NCI-H748 treated with DMSO at 0.1 percent for 48 hours (cell line): ENCODE measurements at places on chromosomes 16 and 17.

DNA sequence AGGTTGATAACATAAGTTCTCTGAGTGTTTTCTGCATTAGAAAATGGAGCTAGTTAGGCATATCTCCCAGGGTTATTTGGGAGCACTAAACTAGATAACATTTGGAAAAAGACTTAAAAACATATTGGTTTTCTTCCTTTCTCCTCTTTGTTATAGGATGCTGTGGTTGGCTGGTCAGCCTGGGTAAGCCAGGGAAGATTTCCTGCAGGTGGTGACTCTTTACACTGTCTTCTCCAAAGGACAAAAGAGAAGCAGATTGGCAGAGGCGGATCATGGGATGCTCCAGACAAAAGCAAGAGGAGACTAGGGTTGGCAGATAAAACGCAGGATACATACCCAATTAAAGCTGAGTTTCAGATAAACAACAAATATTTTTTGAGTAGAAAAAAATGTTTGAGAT is 6.2 kb upstream of the CRYBA1 start:
- no peak for DNase-seq

DNA sequence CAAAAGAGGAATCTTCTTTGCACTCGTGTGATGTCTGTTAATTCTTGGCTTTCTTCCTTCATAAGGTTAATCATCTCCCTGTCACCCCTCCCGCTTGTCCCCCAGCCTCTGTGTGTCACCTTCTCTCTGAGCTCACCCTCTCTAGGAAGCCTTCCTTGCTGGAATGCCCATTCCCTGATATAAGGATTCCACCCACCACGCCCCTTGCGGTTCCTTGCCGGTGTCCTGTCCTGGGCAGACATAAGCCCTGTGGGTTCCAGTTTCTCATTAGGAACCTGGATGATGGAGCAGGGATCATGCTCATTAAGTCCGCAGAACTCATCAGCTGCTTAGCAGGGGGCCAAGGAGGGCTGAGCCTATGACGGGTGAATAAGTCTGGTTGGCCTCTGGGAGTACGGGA is 559.3 kb downstream of the MAF start:
- no peak for DNase-seq

GRCh38 chr17:43467981-43468581 is 15.7 kb upstream of the DHX8 start:
- DNase-seq: no peak

DNA sequence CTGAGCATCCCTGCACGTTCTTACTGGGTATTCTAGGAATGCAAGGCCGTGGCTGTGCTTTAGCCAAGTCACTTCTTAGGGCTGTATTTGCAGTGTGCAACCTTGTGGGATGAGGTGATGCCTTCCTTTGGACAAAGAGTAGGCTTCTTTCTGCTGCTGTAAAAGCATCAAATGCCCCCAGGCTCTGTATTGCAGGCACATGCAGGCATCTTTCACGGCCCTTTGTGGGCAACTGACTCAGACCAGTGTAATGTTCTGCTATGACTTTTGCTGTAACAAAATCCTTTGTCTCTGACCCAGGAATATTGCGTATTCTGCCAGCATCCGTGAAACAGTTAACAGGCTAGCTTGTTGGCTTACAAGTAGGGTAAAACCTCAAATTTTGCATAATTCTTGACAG is 30.9 kb upstream of the GCSH start:
- DNase-seq: no peak
